Sigmoid colon (tissue), 7 donors: ENCODE measurements at places on chromosomes 12 and 14. TPM values are rescaled to one million over a fixed set of nuclear protein-coding genes. Genes with fewer than 3 reads are reported as not detected.

DNA sequence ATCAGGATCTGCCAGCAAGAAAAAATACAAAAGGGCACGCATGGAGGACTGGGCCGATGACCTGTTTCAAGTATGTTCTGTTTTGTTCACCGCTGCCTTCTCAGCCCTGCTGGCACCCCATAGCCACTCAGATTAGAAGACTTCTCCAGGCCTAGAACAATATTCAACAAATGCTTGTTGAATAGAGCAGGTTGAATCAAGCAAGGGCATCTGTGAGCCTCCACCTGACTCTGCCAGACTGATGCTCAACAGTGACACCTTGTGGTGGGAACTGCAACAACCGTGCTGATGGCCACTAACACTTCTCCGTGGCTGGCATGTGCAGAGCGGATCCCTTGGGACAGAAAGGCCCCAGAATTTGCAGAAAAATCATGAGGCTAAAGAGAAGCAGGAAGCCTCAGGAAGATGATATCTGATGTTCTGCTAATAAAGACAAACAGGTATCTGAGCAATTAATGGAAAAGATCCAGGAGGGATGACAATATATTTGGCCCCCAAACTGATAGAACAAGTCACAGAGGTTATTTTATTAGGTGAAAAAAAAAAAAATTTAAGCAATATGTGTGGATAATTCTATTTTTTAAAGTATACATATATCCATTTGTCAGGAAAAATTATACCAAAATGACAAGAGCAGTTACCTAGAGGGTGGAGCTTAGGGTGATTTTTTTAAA is 114.3 kb downstream of the KSR2 start:
- no peak for DNase-seq

Gene PDZRN4
- total RNA-seq = 88.1 TPM

- DNase-seq = no peak
Observed at GRCh38 chr14:65438266-65438933, 25.9 kb downstream of the FUT8 start.

GRCh38 chr12:55974308-55974730 is 441 bp downstream of the RAB5B start:
- DNase-seq = peak; percentile 82

Gene TAS2R9
- total RNA-seq = not detected
